Gastrocnemius medialis (tissue), 4 donors: ENCODE measurements at places on chromosomes 3 and 15.

GRCh38 chr3:188287339-188287738, 133.4 kb downstream of the LPP start:
- H3K27ac ChIP-seq = peak overlapping the region; percentile 82
- no peaks in the 10 kb centered on the region for H3K36me3 ChIP-seq
- no peak for DNase-seq
- no peak overlapping the region for H3K4me3 ChIP-seq
- H3K27me3 ChIP-seq = no peaks in the 10 kb centered on the region

DNA sequence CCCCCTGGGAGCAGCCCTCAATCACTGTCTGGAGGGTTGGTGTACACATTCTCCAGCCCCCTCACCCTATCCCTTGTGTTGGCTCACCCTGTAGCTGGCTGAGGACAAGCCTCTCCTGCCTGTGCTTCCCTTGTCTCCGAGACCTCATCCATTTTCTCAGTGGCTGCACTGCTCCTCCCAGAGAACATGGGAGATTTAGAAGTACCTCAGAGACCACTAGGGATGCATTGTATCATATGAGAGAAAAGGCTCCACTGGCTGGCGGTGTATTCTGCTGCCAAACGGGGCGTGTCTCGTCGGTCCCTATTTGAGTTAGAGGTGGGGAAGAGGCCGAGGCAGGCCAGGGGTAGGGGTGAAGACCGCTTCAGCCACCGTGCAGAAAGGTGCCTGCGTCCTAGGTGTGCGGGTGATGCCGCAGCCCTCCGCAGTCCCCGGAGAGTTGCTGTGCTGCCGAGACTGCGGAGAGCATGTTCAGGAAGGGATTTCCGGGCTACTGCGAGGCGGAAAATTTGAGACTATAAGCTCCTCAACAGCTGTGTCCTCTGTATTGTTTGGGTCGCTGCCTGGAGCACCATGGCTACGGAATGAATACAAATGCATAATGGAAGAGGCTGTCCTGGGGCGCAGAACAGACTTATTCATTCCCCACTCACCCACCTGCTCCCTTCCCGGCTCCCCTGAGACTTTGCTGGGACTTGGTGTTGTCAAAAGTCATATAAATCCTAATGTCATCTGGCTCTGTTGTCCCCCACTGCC, 43.8 kb downstream of the SPSB4 start:
- peak; percentile 47 for DNase-seq
- peak overlapping the region; percentile 70 for H3K27ac ChIP-seq
- H3K4me1 ChIP-seq = peaks cover 18% of the 10 kb centered on the region
- H3K36me3 ChIP-seq = no peaks in the 10 kb centered on the region
- no peaks in the 10 kb centered on the region for H3K27me3 ChIP-seq

GRCh38 chr3:194485881-194486539, 792 bp downstream of the ATP13A3 start:
- H3K27me3 ChIP-seq = no peaks in the 10 kb centered on the region
- H3K4me1 ChIP-seq = peaks cover 16% of the 10 kb centered on the region
- peak overlapping the region; percentile 85 for H3K27ac ChIP-seq
- peak overlapping the region; percentile 67 for H3K4me3 ChIP-seq

DNA sequence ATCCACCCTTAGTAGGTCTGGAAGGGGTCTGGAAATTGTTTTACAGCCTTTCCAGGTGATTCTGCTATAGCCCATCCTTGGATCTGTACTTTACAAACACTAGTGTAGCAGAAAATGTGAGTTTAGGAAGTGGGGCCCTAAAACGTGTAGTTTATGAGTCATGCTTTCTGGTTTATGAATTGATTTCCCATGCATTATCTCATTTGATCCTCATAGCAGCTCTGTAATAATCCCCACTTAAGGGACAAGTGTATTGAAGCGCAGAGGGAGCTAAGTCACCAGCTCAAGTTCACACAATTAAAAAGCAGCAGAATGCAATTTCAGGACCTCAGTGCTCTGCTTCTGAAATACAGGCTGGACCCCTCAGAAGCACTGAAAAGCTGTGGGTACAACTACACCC, 22.7 kb upstream of the STARD5 start:
- no peak for DNase-seq
- no peak overlapping the region for H3K4me3 ChIP-seq
- H3K27me3 ChIP-seq = no peaks in the 10 kb centered on the region

GRCh38 chr3:170267793-170268192, 45.6 kb downstream of the PRKCI start:
- peaks cover under 1% of the 10 kb centered on the region for H3K36me3 ChIP-seq
- no peak for DNase-seq
- no peaks in the 10 kb centered on the region for H3K4me1 ChIP-seq

DNA sequence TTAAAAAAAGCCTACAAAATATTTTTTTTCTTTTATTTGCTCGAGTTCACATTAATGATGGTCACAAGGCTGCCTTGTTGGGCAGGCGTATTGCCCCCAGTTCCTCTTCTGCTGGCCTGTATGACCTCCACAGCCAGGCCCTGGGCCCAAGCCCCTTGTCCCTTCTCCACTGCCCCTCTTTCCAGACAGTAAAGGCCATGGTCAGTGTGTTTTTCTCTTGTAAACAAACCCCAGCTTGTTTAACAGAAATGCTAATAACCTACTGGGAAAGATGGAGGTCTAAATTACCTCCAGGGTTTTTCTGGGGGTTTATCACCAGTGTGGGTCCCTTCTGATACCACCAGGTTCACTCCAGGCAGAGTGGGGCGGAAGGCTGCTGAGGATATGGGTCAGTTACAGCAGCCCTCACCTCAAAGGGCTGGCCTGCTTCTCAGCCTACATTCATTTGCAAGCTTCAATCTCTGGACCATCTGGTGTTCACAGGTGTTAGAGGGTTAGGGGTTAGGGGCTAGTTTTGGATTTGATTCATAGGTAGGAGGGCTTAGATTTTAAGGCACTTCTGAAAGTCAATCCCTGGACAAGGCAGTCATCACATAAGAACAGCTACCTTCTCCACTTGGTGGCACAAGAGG, 2.0 kb upstream of the MANF start:
- H3K27me3 ChIP-seq = no peaks in the 10 kb centered on the region
- peaks cover 25% of the 10 kb centered on the region for H3K4me1 ChIP-seq
- no peak overlapping the region for H3K27ac ChIP-seq
- DNase-seq = no peak
- peaks cover 10% of the 10 kb centered on the region for H3K36me3 ChIP-seq
- H3K4me3 ChIP-seq = no peak overlapping the region

- H3K27ac ChIP-seq = no peak overlapping the region
- no peak overlapping the region for H3K4me3 ChIP-seq
- peaks cover 33% of the 10 kb centered on the region for H3K4me1 ChIP-seq
- no peaks in the 10 kb centered on the region for H3K36me3 ChIP-seq
- no peak for DNase-seq
These were observed 2.6 kb downstream of the PPM1M start for GRCh38 chr3:52248165-52248541.

GRCh38 chr3:99579246-99579645, 59.1 kb upstream of the COL8A1 start:
- DNase-seq = no peak
- no peak overlapping the region for H3K27ac ChIP-seq
- no peaks in the 10 kb centered on the region for H3K27me3 ChIP-seq

DNA sequence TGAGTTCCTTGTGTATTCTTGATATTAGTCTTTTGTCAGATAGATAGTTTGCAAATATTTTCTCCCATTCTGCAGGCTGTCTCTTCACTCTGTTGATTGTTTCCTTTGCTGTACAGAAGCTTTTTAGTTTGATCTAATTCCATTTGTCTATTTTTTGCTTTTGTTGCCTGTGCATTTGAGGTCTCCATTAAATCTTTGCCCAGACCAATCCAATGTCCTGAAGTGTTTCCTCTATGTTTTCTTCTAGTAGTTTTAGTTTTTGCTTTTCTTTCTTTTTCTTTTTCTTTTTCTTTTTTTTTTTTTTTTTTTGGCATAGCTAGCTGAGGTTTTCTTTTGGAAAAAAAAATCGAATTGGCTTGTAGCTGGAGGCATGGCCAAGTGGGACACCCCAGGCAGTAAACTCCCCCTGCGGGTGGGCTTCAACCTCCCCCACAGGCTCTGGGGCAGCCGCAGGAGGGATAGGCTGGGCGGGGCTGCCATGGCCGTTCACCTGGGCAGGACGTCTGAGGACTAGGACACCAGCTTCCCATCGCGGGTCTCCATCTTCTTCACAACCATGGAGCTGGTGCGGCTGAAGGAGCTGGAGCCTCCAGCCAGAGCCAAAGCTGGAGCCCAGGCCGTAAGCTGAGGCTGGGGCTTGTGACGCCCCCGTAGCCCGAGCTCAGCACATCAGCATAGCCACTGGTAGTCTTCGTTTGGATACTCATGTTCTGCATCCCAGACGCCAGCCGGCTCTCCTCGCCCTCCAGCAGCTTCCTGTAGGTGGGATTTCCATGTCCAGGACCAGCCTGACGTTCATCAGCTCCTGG, 16.2 kb upstream of the PSTPIP1 start:
- no peak overlapping the region for H3K27ac ChIP-seq
- H3K4me3 ChIP-seq = no peak overlapping the region
- DNase-seq = no peak
- no peaks in the 10 kb centered on the region for H3K4me1 ChIP-seq

DNA sequence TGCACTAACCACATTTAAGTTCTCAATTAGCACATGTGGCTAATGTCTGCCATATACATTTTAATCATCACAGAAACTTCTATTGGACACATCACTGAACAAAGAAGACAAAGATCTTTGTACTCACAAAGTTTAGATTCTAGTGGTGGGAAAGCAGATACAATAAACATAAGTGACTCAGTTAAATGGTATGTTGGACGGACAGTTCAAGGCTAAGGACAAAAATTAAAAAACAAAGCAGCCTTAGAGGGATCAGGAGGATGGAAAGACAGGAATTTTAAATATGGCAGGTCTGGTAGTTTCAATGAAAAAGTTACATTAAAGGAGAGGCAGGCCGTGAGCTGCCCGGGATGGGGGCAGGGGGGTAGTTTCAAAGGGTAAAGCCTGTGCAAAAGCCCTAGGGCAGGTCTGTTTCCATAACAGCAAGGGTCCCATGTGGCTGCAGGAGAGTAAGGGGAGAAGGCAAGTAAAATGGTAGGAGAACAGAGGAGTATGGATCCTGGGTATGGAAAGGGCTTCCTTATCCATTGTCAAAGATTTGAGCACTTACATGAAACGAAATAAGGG, 220.7 kb downstream of the FHIT start:
- H3K36me3 ChIP-seq = no peaks in the 10 kb centered on the region
- H3K4me3 ChIP-seq = no peak overlapping the region
- no peaks in the 10 kb centered on the region for H3K27me3 ChIP-seq
- no peak overlapping the region for H3K27ac ChIP-seq

GRCh38 chr15:74203914-74204431, 1.4 kb upstream of the STRA6 start:
- H3K27ac ChIP-seq = no peak overlapping the region
- H3K4me1 ChIP-seq = peaks cover 3% of the 10 kb centered on the region
- H3K4me3 ChIP-seq = no peak overlapping the region
- H3K27me3 ChIP-seq = no peaks in the 10 kb centered on the region
- DNase-seq = no peak

DNA sequence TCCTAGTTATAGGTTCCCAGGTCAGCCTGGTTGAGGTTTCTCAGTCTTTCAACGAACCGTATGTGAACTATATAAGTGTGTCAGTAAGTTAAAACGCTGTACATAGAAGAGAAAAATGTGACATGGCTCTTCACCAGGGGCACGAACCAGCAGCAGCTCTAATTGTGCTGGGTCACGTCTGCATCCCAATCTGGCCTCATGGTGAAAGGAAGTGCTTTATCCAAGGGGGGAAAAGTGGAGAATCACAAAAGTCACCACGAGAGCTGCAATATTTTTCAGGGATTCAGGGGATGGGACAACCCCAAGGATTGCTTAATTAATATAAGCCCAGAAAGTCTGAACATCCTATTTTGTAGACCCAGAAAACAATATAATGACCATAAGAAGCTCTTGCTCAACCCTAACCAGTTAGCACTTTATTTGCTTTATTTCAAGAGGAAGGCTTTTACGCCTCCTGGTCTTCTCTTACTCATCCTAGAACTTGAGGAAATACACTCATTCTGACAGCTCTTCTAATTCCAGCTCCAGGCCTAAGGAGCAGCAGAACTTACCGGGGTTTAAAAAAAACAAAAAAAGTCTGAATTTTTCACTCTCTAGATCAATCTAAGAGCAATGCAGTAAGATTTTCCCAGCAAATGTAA, 16.5 kb downstream of the ANXA2 start:
- DNase-seq = no peak
- H3K36me3 ChIP-seq = no peaks in the 10 kb centered on the region
- no peak overlapping the region for H3K4me3 ChIP-seq
- H3K4me1 ChIP-seq = peaks cover 59% of the 10 kb centered on the region
- no peak overlapping the region for H3K27ac ChIP-seq
- no peaks in the 10 kb centered on the region for H3K27me3 ChIP-seq

DNA sequence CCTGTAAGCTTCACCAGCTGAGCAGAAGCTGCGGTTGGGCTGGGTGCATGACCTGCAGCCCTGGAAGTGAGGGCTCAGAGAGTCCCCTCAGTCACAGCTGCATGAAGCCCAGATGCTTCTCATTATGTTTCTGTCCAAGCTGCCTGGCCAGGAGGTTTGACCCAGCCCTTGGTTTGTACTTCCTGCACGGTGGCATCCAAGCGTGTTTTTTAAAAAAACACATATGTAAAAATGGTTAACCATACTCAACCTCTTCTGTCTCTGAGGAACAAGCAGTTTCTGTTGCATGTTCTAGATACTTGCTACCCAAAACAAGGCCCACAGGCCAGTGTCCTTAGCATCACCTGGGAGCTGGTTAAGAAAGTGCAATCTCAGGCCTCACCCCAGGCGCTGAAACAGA, 76.0 kb upstream of the ATP10A start:
- H3K36me3 ChIP-seq = no peaks in the 10 kb centered on the region
- no peaks in the 10 kb centered on the region for H3K27me3 ChIP-seq
- H3K4me1 ChIP-seq = no peaks in the 10 kb centered on the region

DNA sequence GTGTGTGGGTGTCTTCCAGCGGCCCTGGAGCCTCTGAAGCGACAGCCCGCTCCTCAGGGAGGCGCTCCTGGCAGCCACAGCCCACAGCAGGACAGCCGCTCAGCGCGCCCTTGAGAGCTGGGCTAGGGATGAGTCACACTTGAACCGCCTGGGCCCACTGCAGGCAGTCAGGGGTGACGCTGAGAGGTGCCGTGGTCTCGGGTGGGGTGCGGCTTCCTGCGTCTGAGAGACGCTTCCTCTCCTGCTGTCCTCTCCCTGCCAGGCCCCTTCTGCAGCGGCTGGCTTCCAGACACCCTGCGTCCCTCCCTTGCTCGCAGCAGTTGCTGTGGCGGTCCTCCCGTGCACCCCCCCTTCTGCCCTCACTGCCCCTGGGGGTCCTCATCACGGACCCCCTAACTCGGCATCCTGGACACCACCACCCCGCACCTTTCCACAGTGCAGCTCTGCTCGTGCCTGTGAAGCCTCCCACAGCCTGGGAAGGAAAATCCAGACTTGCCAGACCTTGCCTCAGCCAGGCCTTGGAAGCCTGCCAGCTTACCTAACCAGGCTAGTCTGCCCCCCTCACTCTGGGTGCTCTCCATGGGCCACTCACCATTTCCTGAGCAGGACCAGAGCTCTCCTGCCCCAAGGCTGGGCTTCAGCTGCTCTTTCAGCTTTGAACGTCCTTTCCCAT, 1.1 kb upstream of the SPTBN5 start:
- H3K27ac ChIP-seq = peak overlapping the region; percentile 39
- DNase-seq = peak; percentile 49
- H3K36me3 ChIP-seq = no peaks in the 10 kb centered on the region
- H3K4me3 ChIP-seq = no peak overlapping the region
